ENCODE measurements at places on chromosomes 2 and 18.

DNA sequence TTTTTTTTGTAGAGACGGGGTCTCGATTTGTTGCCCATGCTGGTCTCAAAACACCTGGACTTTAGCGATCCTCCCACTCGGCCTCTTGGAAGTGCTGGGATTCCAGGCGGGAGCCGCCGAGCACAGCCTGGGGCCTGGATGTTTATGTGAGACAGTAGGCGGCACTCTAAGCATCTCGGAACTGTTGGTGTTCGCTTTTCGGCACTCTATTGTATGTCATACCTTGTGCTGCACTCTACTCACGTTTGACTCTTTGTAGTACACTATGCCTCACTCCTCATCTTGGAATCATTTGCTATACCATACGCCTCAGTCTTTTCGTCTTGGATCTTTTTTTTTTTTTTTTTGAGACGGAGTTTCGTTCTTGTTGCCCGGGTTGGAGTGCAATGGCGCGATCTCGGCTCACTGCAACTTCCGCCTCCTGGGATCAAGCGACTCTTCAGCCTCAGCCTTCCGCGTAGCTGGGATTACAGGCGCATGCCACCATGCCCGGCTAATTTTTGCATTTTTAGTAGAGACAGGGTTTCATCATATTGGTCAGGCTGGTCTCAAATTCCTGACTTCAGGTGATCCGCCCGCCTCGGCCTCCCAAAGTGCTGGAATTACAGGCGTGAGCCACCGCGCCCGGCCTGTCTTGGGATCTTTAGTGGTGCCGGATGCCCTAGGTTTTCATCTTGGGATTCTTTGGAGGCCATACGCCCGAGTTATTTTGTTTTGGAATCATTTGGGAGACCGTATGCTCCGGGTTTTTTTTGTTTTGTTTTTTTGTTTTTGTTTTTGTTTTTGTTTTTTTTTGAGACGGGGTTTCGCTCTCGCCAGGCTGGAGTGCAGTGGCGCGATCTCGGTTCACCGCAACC lies 24.2 kb upstream of the ZDBF2 start:
- no peak for DNase-seq

- DNase-seq, result no peak
Measured at GRCh38 chr2:74558284-74559230, 4.0 kb downstream of the DOK1 start.

DNA sequence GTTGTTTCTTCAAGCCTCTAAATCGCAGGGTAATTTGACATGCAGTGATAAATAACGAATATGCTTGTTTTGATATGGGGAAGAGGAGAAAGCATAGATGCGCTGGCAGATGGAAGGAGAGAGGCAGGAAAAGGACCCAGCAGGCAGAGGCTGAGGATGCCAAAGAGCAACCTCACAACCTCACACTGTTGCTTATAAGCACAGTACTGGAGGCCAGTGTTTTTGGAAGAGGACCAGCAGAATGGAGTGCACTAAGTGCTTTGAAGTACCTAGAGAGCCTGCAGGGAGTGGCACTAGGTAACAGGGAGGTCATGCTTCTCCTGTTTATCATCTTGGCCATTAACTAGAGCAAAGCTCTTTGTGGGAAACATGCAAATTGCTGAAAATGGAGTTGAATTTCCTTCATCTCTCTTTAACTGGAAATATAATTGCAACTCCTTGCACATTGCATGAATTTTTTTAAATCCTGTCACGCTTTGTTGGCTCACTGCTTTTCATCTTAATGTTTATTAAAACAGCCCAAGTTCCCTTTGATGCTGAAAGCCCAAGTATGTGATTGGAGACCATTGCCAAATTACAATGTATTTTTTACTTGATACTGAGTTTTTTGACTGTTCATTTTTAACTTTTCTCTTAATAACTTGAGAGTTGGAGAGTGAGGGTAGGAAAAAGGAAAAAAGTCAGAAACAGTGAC lies 236.4 kb downstream of the LRRTM1 start:
- no peak for DNase-seq

- peak; percentile 21 for DNase-seq
Measured at GRCh38 chr2:176001281-176001915, 669 bp downstream of the LNPK start.

DNA sequence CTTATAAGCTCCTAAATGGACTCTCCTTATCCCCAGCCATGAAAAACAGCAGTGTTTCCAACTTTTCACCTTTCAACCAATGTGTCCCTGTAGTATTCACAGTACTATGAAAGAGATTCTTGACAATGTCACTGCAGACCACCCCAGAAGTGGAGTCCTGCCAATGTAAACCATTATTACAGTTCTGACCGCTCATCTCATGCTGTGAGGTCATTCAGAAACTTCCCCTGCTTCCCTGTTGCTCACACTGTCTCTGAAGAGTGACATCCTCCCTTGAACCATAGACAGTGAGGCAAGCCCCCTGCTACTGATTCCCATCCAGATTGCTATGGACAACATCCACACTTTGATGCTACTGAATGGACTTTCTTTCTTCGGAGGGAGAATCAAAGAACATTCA lies 1523.7 kb upstream of the ACVR2A start:
- DNase-seq, result no peak

DNA sequence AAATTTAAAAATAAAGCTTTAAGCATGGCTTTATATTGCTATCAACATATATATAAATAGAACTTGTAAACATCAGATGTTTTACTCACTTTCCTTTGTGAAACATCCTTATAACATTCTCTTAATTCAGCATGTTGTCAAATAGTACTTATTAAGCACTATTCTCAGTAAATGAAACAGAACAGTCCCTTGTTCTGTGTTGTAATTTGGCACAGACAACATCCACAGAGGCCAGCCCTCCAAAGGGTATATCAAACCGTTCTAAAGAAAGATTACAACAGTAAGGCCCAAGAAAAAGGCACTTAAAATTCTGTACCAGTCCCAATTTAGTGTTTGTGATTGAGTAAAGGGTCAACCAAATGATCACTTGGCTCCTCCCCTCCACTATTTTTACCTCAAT lies 46.0 kb downstream of the GAREM1 start:
- DNase-seq, result no peak

GRCh38 chr2:1688161-1688560 lies 56.2 kb downstream of the PXDN start:
- DNase-seq, result no peak

GRCh38 chr2:133484106-133484505 lies 84.2 kb downstream of the NCKAP5 start:
- DNase-seq, result no peak

DNA sequence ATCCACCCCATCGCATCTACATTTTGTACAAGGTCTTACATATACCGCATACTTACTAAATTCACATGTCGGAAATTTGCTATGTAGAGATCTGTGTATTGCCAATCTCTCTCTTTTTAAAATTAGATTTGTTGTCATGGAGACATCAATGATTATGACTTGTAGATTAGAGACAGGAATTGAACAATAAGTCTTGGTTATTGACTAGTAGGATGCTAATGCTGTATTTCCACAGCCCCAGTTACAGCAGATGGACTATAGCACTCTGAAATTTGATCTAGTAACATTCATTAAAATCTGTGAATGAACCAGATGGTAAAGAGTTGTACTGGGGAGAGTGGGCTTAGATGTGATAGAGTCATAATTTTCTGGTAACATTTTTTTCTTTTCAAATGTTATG lies 805.7 kb downstream of the SLC4A3 start:
- DNase-seq, result no peak

DNA sequence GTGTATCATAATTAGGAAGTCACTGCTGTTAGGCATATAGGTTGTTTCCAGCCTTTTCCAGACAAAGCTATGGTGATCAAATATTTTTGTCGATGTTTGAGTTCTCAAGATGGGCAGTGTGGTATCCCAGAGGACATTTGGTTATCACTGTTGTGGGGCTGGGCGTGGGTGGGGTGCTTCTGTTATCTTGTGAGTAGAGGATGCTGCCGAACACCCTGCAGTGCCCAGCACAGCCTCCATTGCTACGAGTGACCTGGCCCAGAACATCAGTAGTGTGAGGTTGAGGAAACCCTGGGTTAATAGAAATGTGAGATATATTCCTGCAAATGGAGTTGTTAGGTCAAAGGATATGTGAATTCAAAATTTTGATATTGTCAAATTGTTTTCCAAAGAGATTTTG lies 33.2 kb downstream of the ZNF236 start:
- DNase-seq, result no peak

- DNase-seq, result no peak
Measured at GRCh38 chr2:608297-608696, 68.9 kb downstream of the TMEM18 start.

DNA sequence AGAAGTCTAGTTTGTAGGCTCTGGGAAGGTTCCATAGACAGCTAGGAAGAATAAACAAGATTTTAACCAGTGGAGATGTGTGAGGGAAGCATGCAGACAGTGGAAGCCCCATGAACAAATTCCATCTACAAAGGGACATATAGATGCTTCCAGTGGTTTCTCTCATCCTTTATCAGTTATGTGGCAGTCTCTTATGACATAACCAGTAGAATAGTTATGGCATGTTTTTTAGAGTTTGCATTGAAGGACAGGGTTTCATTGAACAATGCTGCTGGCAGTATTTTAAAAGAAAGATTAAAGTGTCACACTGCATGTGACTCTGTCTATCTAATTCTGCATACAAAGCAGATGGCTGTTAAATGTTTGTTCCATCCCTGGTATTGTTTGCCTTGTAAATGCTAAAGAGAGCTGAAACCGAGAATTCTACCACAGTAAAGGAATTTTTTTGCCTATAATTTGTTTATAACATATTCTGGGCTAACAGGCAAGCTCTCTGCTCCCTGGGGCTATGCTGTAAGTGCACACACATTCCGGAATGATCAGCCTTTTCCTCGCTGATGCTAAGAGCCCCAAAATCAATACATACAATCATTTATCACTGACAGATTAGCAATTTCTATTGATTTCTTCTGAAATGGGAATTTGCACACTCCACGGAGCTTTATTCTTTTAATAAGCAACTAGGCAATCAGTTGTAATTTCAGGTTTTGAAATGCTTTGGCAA lies 76.8 kb upstream of the PELI1 start:
- no peak for DNase-seq

DNA sequence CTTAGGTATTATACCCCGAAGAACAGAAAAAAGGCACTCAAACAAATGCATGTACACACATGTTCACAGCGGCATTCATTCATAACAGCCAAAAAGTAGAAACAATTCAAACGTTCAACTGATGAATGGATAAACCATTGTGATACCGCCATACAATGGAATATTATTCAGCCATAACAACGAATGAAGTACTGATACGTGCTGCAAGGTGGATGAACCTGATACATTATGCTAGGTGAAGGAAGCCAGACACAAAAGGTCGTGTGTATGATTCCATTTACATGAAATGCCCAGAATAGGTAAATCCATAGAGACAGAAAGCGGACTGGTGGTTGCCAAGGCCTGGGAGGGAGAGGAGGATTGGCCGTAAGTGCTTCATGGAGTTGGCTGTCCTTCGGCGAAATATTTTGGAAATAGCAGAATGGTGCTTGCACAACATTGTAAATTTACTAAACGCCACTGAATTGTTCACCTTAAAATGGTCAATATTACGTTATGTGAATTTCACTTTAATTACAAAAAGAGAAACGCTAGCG lies 750 bp upstream of the RMP24 start:
- DNase-seq, result no peak

- DNase-seq, result no peak
Measured at GRCh38 chr2:235506291-235506996, 12.6 kb downstream of the AGAP1 start.

- DNase-seq, result no peak
Measured at GRCh38 chr2:16700551-16701259, 35.1 kb upstream of the CYRIA start.

- no peak for DNase-seq
Measured at GRCh38 chr18:2112435-2113045, 458.8 kb downstream of the METTL4 start.

DNA sequence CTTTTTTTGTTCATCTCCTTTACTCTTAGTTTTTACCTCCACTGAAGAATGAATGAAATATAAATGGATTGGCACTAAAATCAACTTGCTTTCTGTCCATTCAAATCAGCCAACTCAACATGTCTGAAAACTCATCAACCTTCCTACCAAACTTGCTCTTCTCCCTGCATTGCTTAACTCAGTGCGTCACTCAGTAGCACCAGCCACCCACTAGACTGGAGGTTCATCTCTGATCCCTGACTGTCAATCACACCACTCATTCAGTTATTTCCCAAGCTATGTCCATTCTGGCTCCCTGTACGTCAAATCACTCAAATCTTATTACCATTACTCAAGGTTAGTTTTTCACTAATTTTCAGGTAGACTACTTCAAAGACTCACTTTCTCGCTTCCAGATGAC lies 75.2 kb upstream of the RBMS1 start:
- no peak for DNase-seq

DNA sequence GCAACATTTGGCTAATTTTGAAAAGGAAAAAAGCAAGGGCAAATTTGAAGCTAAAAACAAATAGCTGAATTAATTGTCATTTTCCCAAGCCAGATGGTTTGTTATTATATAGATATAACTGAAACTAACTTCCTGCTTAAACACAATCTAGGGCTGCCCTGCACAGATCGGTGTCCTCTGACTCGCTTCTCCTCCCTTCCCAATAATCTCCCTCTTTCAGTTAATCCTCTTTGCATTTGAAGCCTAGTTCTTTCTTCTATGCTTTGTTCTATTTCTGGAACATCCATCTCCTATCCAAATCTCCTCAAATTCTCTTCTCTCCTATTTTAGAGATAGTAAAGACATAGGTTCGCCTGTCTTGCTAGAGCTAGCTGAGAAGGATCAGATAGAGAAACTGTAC lies 328.1 kb downstream of the SLC8A1 start:
- no peak for DNase-seq

DNA sequence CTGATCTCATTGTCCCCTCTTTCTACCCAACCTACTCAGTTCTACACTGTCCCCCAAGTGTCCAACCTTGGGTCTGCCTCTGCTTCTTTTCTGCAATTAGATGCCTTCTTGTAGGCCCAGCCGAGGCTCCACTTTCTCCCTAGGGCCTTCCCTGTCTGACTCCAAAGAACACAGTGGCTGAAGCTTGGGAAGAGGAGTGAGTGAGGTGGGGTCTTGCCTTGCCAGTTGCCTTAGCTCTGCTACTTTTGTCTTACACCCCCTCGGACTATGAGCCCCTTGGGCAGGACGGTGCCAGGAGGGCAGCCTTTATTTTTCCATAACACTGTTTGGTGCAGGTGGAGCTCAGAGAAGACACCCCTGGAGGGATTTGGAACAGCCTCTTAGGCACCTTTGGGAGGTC lies 345.1 kb downstream of the CYP26B1 start:
- no peak for DNase-seq

DNA sequence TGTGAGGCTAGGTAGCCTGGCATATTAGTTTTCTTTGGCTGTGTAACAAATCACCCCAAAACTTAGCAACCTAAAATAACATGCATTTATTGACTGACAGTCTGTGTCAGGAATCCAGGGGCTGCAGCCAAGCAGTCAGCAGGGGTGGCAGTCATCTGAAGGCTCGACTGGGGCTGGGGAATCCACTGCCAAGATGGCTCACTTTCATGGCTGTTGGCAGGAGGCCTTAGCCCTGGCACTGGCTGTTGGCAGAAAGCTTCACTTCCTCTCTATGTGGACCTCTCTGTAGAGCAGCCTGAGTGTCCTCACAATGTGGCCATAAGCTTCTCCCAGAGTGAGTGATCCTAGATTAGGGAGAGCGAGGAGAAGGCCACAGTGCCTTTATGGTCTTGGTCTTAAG lies 78.0 kb downstream of the LTBP1 start:
- no peak for DNase-seq
